ENCODE measurements at places on chromosomes 6 and 20.

DNA sequence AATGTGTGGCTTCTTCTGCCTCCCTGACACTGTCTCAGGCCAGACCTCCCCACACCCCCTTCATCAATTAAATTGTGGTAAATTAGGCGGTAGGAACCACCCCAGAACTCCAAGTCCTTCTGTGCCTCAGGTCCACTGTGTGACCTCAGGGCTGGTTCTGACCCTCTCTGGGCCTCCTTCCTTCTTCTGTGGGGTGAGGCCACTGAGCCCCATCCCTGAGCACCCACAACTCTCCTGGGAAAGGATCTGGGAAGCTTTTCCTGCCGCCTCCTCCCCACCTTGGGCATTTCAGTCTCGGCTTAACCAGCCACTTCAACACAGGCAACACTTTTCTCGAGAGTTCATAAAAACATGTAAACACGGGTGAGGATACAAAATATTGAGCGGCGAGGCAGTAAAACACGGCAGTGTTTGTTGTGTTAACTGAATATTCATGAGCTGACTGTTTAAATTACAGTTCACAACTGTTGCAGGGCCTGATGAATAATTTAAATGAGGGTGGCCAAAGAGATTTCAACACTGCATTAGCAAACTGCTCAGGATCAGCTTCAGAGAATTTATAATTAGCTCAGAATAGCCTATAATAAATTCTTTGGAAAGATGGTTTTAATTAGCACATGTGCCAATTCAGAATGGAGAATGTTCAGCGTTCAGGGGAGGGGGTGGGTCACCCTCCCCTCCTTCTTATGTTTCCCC, 112.1 kb downstream of the TOX2 start:
- DNase-seq, result no peak

GRCh38 chr20:14826543-14827313, 489.3 kb upstream of the FLRT3 start:
- DNase-seq, result no peak

DNA sequence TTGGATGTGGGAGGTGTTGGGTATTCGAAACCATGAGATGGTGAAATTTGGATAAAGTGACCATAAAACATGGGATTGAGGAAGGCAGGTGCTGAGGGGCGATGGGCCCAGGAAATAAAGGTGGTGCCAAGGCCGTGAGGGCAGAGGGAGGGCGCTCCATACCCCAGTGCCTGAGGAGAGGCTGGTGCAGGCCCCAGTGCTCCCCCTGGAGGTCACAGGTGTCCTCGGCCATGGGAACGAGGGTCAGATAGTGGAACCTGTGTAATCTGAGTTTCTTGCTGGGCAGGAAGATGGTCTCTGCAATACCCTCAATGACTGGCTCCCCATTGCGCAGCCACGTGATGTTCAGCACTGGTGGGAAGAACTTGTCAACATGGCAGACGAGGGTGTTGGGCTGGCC, 16.2 kb downstream of the HLA-DPB1 start:
- no peak for DNase-seq

- DNase-seq, result no peak
Measured at GRCh38 chr6:6711832-6712448, 123.4 kb downstream of the LY86 start.

- DNase-seq, result no peak
Measured at GRCh38 chr20:61835301-61835700, 230.4 kb downstream of the TAF4 start.

DNA sequence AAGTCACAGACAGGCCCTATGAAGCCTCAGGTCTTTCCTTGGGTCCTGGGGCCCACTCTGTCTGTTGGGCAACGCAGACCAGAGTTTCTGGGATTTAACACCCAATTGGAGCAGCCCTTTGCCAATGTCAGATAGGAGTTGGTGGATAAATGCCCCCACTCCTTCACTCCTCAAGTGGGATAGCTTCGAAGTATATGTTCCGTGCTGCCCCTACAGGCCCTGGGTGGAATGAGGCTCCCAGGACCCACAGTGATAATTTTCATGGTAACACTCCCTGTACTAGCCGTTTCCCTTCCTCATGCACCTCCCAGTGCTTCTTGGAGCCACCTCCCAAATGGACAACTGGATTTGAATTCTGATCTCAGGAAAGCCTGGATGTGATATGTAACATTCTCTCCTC, 145.4 kb downstream of the FOXA2 start:
- DNase-seq, result no peak

DNA sequence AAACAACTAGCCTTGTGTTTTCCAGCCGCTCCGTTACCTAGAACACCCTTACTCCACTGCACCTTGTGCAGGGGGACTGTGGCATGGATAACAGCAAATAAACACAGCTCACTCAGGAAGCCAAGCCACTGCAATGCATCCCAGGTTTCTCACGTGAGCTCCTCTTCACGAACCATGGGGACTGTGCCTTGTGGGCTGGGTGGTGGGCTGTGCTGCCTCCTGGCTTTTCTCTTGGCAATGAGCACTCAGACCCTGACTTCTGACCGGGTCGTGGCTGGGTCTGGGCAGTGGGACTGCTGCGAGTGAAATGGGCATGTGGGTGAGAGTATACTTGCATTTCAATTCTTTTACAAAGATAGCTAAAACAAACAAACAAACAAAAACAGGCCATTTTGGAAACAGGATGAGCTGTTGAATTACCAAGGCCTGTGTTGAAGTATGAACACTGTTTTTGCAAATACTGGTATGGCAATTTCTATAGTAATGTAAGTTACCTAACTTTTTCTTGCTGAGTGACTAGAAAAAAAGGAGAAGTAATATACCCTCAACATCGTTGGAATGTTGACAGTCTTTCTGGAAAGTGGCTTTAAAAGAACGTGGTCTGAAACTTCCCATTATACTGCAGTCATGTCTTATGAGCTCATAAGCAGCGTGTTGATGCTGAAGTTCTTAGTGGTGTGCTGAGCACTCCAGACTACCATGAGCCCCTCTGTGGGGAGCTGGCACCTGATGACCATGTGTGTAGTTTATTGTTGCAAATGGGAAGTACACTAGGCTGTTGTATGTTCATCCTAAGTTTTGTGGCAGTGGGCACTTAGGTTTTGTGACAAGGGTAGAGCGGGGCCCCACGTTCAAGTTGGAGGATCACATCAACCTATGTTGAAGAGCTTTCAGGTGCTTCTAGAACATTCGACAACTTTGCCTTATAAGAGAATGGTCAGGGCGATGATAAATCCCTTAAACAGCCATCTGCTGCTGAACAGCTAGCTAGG, 120.4 kb downstream of the ARMC2 start:
- no peak for DNase-seq

DNA sequence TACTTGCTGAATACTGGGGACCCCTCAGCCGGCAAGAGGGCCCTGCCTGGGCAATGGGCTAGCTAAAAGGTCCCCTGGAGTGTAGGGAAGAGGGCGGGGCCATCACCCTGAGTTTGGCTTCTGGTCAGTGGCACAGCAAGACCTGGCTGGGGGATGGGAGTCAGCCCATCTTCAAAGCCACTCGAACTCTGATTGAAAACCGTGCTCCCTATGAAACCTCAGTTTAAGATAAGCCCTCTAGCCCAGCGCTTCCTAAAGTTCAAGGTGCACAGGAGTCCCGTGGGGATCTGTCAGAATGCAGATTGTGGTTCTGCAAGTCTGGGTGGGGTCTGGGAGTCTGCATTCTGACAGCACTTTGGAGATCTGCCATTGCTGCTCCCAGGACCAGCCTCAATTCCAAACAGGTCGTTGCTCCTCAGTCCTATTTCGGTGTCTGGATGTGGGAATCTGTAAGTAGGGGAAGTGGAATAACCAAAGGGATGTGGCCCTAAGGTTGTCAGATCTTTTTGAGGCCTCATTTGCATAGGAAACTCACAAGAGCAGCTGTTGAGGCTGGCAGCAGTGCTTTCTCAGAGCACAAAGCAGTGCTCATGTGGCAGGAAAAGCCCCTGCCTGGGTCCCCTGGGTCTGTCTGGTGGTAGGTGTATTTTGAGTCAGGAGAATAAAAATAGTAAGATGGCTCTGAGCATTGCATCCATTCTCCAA, 85.3 kb upstream of the SCP2D1 start:
- DNase-seq, result no peak

DNA sequence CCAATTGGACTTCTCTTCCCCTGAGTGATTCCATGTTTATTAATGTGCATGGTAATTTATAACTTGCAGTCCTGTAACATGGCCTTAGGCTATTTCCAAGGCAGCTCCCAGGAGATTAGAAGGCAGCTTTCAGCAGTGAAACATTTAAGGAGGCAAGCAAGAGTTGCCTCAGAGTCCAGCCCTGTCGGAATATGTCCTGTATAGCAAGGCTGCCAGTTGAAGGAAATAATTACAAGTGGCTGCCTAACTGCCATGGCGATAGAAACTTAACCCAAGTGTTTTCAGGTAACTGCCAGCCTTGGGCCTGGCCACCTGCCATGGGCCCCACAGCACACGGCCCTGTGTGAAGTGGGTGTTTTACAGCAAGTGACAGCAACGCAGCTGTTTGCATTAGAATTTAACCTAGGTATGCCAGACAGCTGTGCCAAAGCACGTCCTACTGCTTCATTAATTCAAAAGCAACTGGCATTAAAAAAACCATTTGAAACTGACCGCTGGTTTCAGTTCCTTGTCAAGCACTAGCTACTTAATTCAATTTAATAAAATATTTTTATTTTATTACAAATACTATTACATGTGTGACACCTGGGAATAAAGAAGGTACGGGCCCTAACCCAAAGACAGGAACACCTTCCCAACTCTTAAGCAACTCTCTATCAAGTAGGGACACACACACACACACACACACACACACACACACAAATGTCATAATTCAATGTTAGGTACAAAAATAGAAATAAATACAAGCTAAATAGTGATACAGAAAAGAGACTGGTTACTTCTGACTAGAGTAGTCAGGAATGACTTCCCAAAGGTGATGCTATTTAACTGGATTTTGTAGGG, 151.8 kb upstream of the HEY2 start:
- no peak for DNase-seq

DNA sequence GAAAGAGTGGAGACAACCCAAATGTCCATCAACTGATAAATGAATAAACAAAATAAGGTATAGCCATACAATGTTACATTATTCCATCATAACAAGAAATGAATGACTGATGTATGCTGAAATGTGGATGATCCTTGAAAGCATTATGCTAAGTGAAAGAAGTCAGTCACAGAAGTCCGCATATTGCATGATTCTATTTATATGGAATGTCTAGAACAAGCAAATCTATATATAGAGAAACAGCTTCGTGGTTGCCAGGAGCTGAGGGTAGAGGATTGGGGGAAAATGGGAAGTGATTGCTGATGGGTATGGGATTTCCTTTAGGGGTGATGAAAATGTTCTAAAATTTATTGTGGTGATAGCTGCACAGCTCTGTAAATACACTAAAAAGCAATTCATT, 196.8 kb downstream of the ATXN1 start:
- DNase-seq, result no peak

DNA sequence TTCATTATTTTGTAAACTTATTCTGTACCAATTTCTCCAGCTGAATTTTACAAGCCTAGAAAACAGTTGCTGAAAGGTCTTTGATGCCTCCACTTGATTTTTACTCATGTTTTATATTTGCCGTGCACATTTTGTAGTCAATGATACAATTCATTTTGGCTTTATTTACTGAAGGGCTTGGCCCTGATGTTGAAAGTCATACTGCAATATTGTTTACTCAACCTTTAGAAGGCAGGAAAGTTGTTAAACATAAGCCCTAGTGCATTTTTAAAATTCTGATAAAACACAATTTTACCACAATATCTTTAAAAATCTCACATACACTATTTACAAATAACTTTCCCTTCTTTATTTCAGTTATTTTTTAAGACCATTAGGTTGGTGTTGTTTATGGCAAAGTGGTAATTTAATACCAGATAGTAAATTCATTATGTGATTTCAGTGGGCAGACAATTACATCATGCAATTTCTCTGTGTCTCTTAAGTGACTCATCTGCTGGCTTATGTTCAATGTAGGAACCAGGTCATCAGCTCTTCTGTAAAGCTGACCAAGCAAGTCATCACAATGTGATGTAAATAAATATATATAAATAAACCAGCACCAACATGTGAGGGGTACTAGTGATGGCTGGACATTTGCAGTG, 121.1 kb upstream of the SLC35B3 start:
- no peak for DNase-seq

- no peak for DNase-seq
Measured at GRCh38 chr6:88855541-88856147, 107.8 kb downstream of the RNGTT start.

DNA sequence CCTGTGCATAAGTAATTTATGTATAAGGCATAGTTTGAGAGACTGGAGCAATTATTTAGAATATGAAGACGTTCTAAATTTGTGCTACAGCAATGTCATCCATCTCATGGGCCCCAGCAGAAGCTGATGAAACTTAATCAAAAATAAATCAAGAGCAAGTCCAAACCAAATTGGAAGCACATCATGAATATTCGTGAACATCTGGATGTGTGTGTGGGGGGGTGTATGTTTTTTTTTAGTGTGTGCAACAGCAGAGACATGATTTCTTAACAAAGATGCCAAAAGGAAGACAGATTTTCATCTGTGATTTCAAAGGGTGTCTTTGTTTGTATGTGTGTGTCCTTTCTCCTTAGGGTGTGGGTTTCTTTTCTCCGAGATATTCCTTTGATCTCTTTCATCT, 58.9 kb downstream of the SASH1 start:
- no peak for DNase-seq

GRCh38 chr6:91538622-91539021, 951.8 kb upstream of the MAP3K7 start:
- no peak for DNase-seq

GRCh38 chr6:107786179-107786578, 37.9 kb downstream of the SCML4 start:
- no peak for DNase-seq

- DNase-seq, result no peak
Measured at GRCh38 chr6:51167468-51167867, 348.8 kb downstream of the TFAP2B start.

DNA sequence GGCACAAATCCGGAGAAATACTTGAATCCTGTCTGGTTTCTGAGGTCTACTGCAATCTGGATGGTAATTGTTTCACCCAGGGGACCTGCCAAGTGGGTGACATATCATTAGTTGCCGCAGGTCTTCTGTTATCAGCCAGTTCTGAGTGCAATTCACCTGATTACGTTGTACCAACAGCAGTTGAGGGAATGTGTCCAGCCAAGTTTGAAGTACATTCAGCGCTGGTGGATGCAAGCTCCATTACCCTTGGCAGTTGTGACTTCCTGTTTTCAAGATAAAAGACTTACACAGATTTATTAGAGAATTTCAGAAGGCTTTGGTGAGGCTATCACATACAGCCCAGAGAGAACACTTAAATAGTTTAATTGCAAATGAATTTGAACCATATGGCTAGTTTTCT, 42.8 kb downstream of the FNDC1 start:
- no peak for DNase-seq

DNA sequence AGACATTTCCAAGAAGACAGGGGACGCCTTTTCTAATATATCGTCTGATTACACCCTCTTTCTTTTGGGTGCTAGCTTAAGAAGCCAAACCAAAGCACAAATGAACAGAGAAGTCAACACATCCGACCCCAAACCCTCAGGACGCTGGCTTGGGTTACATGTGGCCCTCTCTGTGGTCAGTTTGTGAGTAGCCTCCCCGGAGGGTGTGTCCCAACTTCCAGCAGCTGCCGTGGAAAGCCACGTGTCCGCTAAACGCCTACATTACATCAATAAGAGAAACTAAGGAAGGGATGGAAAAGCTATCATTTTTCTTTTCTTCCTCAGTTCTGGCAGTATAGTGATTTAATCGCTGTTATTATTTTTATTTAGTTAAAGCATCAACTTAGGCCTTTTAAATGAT, 487 bp upstream of the BMP6 start:
- no peak for DNase-seq

Measured in neural crest cell (in vitro differentiated cells).